Stimulated activated CD4-positive, alpha-beta T cell treated with anti-CD3 and anti-CD28 coated beads, Interleukin-12 subunit alpha, Interleukin-12 subunit beta, amount 100 ng/mL, for 4 hours (primary cell): ENCODE measurements at places on chromosomes 5 and 9.

- no peak for DNase-seq
Observed at GRCh38 chr9:21584890-21585289, 102.8 kb upstream of the IFNE start.

DNA sequence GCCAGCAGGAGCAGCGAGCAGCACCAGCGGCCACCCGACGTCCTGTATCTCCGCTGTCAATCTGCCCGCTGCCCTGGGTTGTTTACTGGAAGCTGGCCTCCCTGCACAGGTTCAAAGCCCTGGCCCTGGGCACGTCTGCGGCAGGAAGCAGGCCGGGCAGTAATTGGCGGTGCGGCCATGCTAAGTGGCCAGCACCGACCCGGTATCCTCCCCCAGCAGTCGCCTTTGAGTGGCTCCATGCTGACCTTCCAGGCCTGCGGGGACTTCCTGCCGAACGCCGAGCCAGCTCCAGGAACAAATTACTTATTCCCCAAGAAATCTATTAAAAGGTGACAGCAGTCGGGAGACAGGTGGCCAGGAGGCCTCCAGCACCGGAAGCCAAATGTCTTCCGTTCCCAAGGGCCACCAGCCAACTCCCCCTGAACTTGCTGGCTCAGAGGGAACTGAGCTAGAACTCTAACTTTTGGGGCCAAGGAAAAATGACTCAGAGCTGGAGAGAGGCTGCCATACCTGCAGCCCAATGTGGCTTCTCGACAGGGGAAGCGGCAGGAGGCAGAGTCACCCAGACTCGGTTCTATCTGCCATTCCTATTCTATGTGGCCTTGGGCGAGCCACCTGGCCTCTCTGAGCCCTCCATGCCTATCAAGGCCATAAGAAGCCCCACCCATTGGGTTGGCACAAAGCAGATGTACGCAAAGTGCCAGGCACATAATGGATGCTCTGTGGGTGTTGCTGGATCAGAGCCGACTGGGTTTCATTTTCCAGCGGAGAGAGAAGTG lies 13.7 kb upstream of the PSMB7 start:
- no peak for DNase-seq

DNA sequence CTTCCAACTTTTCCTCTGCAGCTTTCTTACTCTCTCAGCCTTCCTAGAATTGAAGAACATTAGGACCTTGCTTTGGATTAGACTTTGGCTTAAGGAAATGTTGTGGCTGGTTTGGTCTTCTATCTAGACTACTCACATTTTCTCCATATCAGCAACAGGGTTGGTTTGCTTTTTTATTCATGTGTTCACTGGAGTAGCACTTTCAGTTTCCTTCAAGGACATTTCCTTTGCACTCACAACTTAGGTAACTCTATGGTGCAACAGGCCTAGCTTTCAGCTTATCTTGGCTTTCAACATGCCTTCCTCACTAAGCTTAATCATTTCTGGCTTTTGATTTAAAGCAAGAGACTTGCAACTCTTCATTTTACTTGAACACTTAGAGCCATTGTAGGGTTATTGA lies 153.1 kb downstream of the CCDC192 start:
- no peak for DNase-seq

DNA sequence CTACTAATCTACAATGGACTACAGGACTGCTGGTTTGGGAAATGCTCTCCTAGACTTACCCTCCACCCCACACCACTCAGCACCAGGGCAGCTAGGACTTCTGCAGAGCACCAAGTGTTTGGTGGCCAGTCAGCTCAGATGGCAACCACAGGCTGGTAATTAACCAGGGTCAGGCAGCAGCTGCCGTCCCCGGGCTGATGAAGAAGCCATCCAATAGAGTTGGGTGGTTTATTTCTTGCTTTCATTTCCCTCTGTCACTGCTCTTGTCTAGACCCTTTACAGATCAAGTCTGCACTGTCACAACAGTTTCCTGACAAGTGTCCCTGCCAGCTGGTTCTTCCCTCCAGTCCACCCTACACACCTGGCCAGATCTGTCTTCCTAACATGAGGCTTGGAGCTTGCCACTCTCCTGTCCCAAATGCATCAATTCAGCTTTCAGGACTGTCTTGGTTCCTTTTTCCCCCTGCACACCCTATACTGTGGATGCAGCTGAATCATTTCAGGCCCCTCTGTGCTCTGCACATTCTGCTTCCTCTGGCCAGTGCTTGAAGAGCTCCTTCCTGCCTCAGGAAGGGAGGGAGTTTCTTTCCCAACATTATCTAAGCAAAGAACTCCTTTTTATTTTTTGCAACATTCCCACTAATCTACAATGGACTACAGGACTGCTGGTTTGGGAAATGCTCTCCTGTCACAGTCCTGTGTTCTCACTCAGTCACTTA lies 30.2 kb upstream of the HSPA9 start:
- DNase-seq, result no peak

GRCh38 chr5:79023348-79023747 lies 38.2 kb upstream of the ARSB start:
- DNase-seq, result no peak

DNA sequence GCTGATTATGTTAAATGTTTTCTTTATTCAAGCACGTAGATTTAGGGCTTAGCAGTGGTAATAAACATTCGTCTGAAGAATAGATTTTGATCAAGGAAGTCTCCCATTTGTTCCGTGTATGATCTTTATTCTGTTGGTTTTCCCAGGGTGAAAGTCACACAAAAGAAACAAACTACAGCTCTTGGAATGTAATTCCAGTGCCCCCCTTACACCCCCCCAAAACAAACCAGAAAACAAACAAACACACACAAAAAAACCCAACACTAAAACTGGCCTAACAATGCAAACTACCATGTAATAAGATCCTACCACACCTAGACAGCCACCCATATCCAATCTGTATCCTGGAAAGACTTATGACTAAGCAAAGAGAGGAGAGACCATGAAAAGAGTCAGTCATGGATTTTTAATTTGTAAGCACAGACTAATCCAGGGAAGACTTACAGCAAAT lies 196.2 kb upstream of the ELL2 start:
- DNase-seq, result no peak

DNA sequence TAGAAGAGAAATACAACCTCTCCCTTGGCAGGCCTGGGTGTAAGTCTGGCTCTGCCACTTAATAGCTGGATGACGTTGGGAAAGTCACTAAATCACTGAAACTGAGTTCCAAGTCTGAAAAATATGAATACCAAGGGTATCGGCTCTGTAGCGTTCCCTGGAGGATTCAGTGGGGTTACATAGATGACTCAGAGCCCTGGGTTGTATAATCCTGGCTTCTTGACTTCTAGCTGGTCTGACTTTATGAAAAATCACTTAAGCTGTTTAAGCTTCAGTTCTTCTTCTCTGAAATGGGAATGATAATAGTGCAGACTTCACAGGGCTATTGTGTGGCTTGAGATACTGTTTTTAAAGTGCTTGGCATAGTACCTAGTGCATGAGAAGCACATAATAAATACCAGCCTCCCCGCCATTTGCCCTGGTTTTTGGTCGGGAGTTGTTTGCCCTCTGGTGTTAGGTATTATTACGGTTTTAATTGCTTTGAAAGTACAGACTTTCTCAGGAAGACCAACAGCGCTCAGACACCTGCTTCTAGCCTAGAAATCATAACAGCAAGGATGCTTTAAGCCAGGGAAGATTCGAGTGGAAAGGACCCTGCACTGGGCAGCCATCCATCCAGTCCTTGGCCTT lies 43.0 kb downstream of the CYFIP2 start:
- no peak for DNase-seq

DNA sequence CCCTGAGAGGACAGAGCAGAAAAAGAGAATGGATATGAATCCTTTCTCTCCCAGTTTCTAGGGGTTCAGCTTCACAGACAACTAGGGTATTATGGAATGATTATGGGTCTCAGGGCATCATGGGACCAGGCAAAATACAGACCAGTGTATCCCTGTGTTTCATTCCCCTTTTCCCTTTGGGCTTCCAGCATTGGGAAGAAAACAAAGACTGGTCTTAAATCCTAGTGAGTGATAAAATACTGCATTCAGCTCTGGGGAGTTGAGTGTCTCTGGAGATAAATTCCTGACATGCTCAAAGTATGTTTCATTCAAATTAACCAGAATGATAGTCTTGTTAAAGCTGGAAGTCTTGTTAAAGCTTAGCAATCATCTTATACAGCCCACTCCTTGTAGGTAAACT lies 2.4 kb upstream of the POU4F3 start:
- no peak for DNase-seq

- no peak for DNase-seq
Observed at GRCh38 chr5:37842048-37842447, 2.2 kb upstream of the GDNF start.

DNA sequence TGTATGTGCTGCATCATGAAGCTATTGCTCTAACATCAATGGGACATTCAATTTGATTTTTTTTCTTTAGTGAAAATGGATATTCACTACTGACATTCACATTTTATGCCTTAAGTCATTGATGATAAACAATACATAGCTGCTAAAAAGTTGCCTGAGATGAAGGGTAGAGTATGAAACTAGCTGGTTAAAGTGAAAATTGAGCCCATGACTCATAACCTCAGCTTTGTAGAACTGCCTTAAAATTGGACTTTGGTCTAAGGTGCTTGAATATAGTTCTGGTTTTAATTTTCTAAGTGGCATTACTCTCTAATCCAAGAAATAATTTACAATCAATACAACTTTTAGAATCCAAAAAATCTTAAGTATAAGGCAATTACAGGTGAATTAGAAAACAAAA lies 740.4 kb upstream of the RIOK2 start:
- no peak for DNase-seq

GRCh38 chr5:144162686-144163085 lies 7.8 kb downstream of the YIPF5 start:
- DNase-seq, result no peak

DNA sequence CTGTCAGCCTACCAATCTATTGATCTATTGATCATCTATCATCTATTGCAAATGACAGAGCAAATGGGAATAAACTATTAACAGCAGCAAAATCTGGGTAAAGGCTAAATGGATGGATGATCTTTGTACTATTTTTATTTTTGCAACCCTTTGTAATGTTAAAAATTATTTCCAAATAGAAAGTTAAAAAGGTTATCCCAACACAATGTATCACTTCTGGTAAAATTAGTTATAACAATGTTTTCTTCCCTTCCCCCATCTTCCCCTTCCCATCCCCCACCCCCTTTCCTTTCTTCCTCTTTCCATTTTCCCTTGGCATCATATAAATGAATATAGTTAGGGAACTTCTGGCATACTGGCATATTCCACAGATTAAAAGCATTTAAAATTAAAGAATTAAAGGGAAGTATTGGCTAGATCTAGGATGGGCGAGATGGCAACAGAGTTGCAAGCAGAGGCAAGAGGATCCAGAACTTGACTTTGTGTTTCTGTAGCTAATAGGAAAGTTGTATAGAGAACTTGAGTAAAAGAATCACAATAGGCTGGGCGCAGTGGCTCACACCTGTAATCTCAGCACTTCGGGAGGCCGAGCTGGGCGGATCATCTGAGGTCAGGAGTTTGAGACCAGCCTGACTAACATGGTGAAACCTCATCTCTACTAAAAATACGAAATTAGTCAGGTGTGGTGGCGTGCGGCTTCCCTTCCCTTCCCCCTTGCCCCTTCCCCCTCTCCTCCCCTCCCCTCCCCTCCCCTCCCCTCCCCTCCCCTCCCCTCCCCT lies 66.6 kb upstream of the TAF11L2 start:
- no peak for DNase-seq

DNA sequence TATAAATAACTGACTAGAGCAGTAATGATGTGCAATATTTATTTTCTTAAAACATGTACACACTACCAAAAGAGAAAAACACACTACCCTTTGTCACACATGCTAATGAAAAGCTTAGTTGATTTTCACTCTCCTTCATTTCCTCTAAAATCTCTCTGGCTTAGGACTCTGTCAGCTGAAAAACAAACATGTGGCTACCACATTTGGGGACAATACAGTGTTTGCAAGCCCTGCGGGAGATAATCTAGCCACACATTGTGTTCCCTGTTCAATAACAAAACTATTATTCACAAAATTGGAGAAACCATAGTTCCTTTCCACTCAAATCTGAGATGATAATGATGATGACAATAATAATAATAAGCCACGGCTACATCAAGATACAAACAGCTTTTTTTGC lies 3.5 kb upstream of the LOX start:
- no peak for DNase-seq

DNA sequence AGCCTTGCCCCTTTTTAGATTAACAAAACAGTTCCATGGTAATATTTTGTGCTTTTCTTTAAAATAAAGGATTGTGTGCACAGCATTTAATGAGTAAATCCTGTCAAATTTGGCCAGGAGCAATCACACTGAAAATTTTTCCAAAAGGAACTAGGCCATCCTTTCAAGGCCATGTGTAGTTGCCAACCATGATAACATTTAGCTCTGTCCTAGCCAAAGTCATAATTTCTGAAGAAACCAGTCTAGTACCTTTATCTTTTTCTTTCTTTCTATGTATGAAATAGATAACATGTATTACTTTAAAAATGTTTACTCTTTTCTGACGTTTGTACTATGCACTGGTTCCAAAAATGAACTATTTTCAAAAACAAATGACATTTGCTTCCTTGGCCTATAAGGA lies 143.7 kb downstream of the PBX3 start:
- DNase-seq, result no peak

GRCh38 chr9:114289571-114290481 lies 33.1 kb upstream of the ORM1 start:
- DNase-seq, result no peak

DNA sequence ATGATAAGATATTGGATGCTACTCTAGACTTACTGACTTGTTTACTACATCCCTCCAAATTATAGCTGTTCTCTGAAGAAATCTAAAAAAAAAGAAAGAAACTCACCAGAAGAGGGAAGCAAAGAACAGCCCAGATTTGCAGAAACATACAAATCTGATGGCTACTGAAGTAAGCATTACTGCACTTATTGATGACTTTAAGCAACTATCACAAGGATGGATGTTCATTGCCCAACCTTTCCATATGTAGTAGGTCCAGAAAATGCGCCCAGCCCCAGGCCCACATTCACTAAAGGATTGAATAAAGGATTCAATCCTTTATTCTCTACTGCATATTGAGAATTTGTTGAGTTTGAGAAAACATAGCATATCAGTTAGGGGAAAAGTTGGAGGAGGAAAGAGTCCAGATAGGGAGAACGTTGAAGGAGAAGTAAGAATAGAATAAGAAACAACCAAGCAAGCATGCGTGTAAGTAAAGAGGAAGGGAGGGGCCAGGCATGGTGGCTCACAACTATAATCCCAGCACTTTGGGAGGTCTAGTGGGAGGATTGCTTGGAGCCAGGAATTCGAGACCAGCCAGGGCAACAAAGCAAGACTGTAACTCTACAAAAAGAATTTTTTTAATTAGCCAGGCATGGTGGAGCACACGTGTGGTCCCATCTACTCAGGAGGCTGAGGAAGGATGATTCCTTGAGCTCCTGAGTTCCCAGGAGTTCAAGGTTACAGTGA lies 33.8 kb upstream of the DTWD2 start:
- DNase-seq, result no peak
